Fibroblast of the conjunctiva (primary cell): ENCODE measurements at places on chromosomes 3 and 15.
A peak's percentile ranks its signal among the peaks of the same experiment; 100 is the strongest.

GRCh38 chr15:90711842-90712241 is 5.3 kb upstream of the BLM start:
- DNase-seq = no peak

DNA sequence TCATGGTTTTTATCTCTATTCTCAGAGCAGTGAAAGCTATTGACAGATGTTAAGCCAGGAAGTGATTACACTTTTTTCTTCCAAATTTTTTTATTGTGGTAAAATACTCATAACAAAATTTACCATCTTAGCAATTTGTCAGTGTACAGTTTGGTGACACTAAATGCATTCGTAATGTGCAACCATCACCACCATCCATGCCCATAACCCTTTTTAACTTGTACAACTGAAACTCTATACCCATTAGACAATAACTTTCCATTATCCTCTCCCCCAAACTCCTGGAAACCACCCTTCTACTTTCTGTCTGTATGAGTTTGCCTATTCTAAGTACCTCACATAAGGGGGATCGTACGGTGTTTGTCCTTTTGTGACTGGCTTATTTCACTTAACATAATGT is 15.1 kb upstream of the POMGNT2 start:
- no peak for DNase-seq

- DNase-seq = no peak
These were observed 370.1 kb downstream of the NR2F2 start for GRCh38 chr15:96700555-96700954.

DNA sequence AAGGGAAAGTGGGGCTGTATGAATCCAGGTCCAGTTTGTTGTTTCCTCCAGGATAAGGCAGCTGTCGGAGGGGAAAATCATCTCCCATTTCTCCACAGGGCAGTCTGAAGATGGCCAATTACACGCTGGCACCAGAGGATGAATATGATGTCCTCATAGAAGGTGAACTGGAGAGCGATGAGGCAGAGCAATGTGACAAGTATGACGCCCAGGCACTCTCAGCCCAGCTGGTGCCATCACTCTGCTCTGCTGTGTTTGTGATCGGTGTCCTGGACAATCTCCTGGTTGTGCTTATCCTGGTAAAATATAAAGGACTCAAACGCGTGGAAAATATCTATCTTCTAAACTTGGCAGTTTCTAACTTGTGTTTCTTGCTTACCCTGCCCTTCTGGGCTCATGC is 911 bp downstream of the CCRL2 start:
- no peak for DNase-seq

GRCh38 chr15:88465633-88466224 is 1.5 kb downstream of the MRPL46 start:
- DNase-seq = peak; percentile 13

GRCh38 chr15:26352909-26353308 is 420.0 kb downstream of the GABRB3 start:
- DNase-seq = no peak

- no peak for DNase-seq
These were observed 85.2 kb downstream of the ERC2 start for GRCh38 chr3:56383092-56383491.

DNA sequence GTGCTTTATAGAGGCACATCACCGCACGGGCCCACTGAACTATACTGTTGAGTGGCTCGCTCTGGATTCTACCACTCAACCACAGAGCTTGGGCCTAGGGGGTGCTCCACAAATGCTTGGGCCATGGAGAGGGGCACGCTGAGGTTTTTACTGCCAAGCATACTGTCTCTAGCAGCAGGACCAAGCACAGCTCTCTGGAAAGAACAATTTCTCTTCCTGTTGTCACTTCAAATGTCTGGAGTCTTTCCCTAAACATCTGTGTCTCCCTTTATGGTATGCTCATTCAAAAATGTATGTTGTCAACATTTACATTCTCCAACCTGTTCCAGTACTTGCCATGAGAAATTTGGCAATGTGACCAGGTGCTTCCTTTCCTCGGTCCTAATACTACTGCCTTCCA is 114.7 kb upstream of the TPM1 start:
- DNase-seq = no peak

GRCh38 chr3:169106662-169107061 is 556.9 kb downstream of the MECOM start:
- DNase-seq = no peak

- DNase-seq = no peak
These were observed 632.9 kb downstream of the EPHA3 start for GRCh38 chr3:89740080-89740880.

GRCh38 chr3:125116311-125117080 is 60.7 kb upstream of the HEG1 start:
- peak; percentile 80 for DNase-seq

DNA sequence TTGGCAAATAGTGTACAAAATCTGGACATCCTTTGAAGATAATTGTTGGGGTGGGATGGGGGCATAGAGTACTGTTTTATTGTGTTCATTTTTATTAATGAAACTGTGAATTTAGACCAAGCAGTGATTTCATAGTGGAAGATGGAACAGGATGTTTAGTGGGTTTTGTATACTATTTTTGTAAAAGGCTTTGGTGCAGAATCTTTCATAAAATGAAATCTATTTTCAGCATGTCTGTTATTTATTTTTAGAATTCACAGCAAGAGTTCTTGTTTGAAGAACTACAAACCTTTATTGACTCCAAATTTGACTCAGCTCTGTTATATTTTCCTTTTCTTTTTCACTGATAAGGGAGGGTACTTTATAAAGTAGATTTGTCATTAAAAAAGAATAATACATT is 145.4 kb downstream of the AKAP13 start:
- DNase-seq = no peak

DNA sequence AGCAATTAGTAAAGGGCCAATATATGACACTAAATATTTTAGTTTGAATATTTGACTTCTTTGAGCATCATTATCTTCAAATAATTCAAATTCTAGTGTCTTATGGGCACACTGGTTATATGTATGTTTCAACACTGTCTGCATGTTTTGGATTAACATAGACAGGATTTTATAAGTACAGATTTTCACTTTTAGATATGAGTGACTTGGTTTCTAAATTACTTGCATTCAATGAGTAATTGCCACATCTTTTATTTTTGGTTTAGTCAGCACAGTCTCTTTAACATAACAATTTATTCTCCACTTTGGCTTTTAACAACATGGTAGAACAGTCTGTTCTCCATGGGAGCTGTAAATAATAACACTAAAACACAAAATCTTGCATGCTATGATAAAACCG is 674.8 kb downstream of the TBL1XR1 start:
- DNase-seq = no peak

GRCh38 chr3:56870436-56870835 is 68.7 kb upstream of the ARHGEF3 start:
- no peak for DNase-seq

DNA sequence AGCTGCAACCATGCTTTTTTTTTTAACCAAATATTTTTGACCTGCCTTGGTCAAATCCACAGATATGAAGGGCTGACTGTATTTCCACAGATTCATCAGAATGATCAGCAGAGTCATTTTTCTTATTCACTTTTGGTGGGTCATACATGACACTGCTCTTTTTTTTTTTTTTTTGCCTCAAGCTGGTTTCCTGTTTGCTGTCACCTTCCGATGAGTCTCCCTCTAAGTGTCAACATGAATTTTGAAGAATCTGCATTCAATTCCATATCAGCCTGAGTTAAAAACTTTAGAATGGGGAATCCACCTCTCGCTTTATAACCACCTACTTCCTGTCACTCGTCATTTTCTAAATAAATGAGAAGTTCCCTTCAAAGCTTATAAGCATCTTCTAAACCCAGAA is 2.2 kb upstream of the SLC12A8 start:
- no peak for DNase-seq

DNA sequence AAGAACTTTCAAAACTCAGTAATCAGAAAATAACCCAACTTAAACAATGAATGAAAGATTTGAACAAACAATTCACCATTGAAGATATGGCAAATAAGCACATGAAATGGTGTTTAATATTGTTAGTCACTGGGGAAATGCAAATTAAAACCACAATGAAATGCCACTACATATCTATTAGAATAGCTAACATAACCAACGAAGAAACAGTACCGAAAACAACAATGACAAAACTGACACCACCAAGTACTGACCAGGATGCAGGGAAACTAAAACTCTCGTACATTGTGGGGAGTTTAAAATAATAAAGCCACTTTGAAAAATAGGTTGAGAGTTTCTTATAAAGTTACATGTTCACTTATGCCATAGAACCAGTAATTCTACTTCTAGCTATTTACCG is 69.1 kb downstream of the KBTBD8 start:
- DNase-seq = no peak

GRCh38 chr3:112233083-112233482 is 60.9 kb downstream of the SLC9C1 start:
- no peak for DNase-seq

DNA sequence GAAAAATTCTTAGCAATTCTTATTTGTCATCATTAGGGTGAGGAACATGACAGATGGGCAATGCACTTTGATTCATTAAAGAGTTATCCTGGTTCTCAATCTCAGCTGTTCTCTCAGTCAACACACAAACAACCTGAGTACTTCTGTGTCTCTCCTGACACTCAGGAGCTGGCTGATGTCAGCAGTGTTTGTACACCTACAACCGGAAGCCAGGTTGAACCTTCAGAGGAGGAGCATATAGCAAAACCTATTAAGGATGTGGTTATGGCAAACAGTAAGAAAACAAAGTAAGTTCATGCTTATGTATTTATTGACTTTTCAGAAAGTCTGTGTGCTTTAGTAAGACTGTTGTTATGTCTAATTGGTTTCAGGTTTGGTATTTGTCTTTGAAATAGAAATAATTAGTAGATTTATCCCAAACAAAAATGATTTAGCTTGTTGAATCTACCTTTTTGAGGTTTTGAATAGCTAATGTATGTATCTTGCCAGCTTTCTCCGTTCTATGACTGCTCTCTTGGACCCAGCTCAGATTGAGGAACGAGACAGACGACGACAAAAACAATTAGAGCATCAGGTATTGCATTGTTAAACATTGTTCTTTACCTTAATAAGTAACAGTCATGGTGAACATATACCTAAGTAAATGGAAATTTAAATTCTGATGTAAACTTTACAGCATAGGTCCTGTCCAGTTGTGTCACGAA is 36.6 kb downstream of the CCDC66 start:
- no peak for DNase-seq

- peak; percentile 48 for DNase-seq
These were observed 11.9 kb downstream of the CFAP161 start for GRCh38 chr15:81146006-81146405.

DNA sequence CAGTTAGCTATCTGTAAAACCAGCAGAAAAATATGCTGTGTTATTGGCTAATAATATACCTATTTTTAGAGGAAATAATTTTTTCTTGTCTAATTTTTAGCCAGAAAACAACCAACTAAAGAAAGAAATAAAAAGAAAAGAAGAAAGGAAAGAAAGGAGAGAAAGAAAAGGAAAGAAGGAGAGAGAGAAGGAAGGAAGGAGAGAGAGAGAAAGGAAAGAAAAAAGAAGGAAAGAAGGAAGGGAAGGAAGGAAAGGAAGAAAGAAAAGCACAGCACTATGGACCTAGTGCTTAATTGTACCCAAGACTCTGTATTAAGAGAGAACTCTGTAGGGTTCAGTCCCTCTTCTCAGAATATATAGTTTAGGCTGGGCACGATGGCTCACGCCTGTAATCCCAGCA is 3.3 kb upstream of the PAQR9 start:
- DNase-seq = no peak

GRCh38 chr3:171213907-171214306 is 187.4 kb upstream of the SLC2A2 start:
- DNase-seq = no peak

DNA sequence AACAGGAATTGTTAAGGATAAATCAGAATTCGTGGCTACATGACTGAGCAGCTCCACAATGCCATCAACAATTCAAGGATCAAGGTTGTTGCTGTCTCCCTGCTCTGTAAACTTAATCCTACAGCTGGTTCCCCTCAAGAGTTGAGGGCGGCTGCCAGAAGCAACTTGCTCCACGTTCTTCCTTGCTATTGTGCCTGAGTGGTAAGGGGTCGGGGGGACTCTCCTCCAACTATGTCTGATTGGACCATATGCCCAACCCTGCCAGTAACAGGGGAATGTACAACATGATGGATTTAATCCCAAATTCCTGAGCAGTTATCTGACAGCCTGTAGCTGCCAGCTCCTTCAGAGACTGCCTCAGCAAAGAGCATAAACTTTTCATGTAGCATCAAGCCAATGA is 37.9 kb upstream of the MECOM start:
- no peak for DNase-seq

GRCh38 chr3:147417551-147418295 is 8.6 kb downstream of the ZIC1 start:
- DNase-seq = no peak

GRCh38 chr15:101276501-101277037 is 716 bp downstream of the SELENOS start:
- no peak for DNase-seq
